ENCODE measurements at places on chromosomes 12 and 14.
A peak's percentile ranks its signal among the peaks of the same experiment; 100 is the strongest.

DNA sequence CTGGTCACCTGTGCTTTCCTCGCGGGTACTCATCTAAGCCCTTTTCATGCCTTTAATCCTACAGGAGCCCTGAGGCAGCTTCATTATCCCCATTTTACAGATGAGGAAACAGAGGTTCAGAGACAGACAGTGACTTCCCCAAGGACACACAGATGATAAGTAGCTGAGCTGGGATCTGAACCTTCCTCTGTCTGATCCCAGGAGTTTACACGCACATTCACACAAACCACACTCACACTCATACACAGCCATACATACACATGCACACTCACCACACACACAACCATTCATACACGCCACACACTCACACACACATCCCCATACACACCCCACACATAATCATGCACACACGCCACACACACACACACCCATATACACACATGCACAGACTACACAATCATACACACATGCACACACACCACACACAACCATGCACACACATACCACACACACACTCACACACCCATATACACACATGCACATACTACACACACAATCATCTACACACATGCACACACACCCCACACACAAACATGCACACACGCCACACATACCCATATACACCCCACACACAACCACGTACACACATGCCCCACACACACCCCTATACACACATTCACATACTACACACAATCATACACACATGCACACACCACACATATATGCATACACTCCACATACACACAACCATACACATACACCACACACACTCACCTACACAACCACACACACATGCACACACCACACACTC lies 2.7 kb downstream of the TMEM119 start:
- no peaks in the 10 kb centered on the region for H3K36me3 ChIP-seq
- H3K27me3 ChIP-seq = no peaks in the 10 kb centered on the region

GRCh38 chr12:119988472-119989360 lies at the start of gene BICDL1:
BICDL1 (plus strand) TSS chr12:119989236; CDS start chr12:119989869, 633 bp downstream.
- no peak within 1 kb of the TSS for H3K27ac ChIP-seq
- H3K27me3 ChIP-seq = peaks cover 60% of the 10 kb centered on the region
- H3K4me3 ChIP-seq = peak within 1 kb of the TSS; percentile 69
- DNase-seq = peak; percentile 66
- no peaks in the 10 kb centered on the region for H3K4me1 ChIP-seq

- peak overlapping the region; percentile 74 for H3K27ac ChIP-seq
- peak; percentile 74 for DNase-seq
- H3K4me1 ChIP-seq = peaks cover 18% of the 10 kb centered on the region
- no peak overlapping the region for H3K4me3 ChIP-seq
These were observed 942 bp downstream of the ZC2HC1C start for GRCh38 chr14:75070383-75070782.

- no peak overlapping the region for H3K4me3 ChIP-seq
- H3K4me1 ChIP-seq = peaks cover 14% of the 10 kb centered on the region
- no peak overlapping the region for H3K27ac ChIP-seq
- no peaks in the 10 kb centered on the region for H3K36me3 ChIP-seq
These were observed 73.9 kb downstream of the ANO4 start for GRCh38 chr12:100868487-100868886.

DNA sequence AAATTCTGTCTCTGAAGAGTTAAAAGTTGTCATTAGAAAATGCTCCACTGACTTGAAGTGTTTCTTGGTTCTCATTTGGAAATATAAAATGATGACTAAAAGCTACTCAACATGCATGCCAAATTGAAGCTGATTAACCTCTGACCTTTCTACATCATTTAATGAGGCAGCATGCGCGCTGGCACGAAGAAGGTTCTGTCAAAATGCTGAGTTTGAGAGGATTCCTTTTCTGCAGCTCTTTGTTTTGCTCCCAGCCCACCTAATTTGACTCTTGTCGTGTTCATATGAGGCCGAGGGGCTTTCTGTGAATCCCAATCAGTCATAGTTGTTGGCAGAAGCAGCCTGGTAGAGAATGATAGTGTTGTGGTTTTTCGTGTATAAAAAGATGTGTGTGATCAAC lies 153.4 kb downstream of the BRMS1L start:
- no peak overlapping the region for H3K27ac ChIP-seq
- H3K4me3 ChIP-seq = no peak overlapping the region
- H3K27me3 ChIP-seq = no peaks in the 10 kb centered on the region
- DNase-seq = no peak
- H3K36me3 ChIP-seq = no peaks in the 10 kb centered on the region

GRCh38 chr12:106079148-106079738 lies 59.5 kb downstream of the NUAK1 start:
- H3K4me3 ChIP-seq = no peak overlapping the region
- peaks cover 71% of the 10 kb centered on the region for H3K4me1 ChIP-seq
- H3K27me3 ChIP-seq = no peaks in the 10 kb centered on the region
- H3K36me3 ChIP-seq = peaks cover 14% of the 10 kb centered on the region
- no peak for DNase-seq

DNA sequence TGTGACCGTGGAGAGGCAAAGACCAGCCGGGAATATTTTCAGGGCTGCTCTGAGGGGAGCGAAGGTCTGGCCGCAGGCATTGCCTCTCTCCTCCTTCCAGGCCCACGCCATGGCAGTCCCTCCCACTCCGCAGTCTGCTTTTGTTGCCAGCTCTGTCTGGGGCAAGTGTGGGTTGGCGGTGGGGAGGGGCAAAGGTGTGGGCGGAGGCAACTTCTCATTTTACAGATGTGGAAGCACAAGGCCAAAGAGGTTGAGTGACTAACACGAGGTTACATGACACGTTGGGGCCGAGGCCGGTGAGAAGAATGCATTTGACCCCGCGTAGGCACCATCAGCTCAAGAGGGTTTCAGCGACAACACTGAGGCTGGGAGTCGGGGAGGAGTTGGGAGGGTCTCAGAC lies 6.1 kb upstream of the FAIM2 start:
- DNase-seq = no peak
- H3K4me3 ChIP-seq = no peak overlapping the region
- no peaks in the 10 kb centered on the region for H3K4me1 ChIP-seq
- no peaks in the 10 kb centered on the region for H3K36me3 ChIP-seq

GRCh38 chr12:26271024-26271423 lies 75.7 kb downstream of the SSPN start:
- H3K27ac ChIP-seq = no peak overlapping the region
- H3K27me3 ChIP-seq = no peaks in the 10 kb centered on the region
- H3K4me1 ChIP-seq = peaks cover 39% of the 10 kb centered on the region
- DNase-seq = peak; percentile 16
- no peak overlapping the region for H3K4me3 ChIP-seq
- no peaks in the 10 kb centered on the region for H3K36me3 ChIP-seq

DNA sequence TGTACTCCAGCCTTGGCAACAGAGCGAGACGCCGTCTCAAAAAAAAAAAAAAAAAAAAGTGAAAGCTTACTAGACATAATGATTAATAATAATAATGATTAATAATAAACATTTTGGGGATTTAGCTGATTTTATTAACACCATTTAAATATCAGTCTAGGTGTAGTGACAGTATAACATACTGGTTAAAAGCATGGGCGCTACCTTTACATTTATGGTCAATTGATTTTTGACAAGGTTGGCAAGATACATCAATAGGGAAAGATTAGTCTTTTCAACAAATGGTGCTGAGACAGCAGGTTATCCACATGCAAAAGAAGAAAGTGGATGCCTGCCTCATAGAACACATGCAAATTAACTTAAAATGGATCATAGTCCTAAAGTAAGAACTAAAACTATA lies 34.3 kb downstream of the TXNRD1 start:
- H3K27ac ChIP-seq = no peak overlapping the region
- H3K4me3 ChIP-seq = no peak overlapping the region
- DNase-seq = no peak
- no peaks in the 10 kb centered on the region for H3K27me3 ChIP-seq
- no peaks in the 10 kb centered on the region for H3K4me1 ChIP-seq

DNA sequence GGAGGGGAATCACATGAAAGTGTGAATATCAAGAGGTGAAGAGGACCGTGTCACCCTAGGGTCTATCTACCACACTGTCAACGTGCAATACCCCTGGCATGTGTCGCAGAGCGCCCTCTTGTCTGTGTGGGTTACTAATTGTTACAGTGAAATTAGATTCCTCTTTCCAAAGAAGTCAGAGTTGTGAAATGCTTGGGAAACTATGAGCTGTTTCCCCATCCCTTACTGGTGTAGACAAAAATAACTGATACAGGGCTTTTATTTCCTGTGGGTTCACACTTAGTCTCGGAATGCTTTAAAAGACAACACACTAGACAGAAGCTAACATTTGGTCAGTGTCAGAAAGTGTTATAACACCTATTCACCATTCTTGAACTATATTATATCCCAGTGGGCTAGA lies 597.3 kb downstream of the NRXN3 start:
- H3K27ac ChIP-seq = no peak overlapping the region
- no peaks in the 10 kb centered on the region for H3K36me3 ChIP-seq
- H3K4me3 ChIP-seq = no peak overlapping the region
- DNase-seq = no peak
- H3K27me3 ChIP-seq = no peaks in the 10 kb centered on the region

DNA sequence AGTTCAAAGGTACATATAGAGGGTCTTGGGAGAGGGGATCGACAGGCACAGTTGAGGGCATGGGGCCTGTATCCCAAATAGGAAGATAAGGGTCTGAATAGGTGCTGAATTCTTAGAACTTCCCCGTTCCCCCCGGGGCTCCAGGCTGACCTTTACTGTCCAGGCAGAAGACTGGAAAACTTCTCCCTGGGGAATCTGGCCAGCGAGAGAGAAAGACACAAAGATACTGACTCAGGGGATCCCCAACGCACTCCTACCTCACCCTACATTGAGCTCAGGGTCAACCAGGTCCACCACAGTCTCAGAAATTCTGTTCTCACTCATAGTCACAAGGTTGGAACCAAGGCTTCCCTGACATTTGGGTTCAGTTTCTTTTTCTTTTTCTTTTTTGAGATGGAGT lies 46.2 kb downstream of the ACACB start:
- no peak overlapping the region for H3K27ac ChIP-seq
- H3K4me3 ChIP-seq = no peak overlapping the region
- H3K36me3 ChIP-seq = no peaks in the 10 kb centered on the region
- no peaks in the 10 kb centered on the region for H3K27me3 ChIP-seq
- H3K4me1 ChIP-seq = no peaks in the 10 kb centered on the region

DNA sequence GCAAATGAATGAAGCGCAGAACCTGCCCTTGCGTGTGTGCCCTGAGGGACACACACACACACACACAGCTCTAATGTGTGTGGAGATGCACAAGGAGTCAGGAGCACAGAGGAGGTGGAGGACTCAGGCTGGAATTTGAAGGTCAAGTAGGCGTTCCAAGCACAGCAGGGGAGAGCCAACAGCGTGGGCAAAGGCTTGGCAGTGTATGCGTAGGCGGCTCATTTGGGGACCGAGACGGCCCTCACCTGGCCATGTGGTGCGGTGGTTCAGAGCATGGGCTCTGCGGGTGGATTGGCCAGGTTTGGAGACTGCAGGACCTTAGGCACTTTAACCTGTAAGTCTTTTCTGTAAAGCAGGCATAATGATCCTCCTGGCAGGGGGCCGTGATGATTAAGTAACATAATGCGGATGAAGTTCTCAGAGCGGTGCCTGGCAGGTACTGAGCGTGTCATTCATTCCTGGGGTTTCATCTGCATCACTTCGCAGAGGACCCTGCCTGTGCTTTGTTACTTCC lies 69.5 kb upstream of the SLC24A4 start:
- no peak overlapping the region for H3K4me3 ChIP-seq
- no peak for DNase-seq
- H3K27me3 ChIP-seq = peaks cover 65% of the 10 kb centered on the region

DNA sequence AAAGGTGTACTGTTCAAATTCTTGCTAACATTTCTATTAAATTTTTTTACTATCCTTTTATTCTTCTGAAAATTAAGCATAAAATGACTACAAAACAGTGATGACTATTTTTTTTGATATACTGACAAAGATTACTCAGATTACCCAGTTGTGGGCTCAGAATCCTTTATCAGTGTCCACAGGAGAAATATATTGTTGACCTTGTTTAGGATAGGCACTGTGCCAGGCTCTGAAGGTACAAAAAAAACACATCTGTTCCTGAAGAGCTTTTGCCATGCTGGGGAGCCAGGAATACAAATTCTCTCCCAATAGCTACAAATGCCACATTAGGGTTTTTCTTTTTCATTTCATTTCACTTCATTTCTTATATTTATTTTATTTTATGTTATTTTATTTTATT lies 26.9 kb upstream of the GCH1 start:
- no peak for DNase-seq
- no peaks in the 10 kb centered on the region for H3K4me1 ChIP-seq
- H3K27me3 ChIP-seq = no peaks in the 10 kb centered on the region
- no peak overlapping the region for H3K4me3 ChIP-seq
- no peaks in the 10 kb centered on the region for H3K36me3 ChIP-seq

DNA sequence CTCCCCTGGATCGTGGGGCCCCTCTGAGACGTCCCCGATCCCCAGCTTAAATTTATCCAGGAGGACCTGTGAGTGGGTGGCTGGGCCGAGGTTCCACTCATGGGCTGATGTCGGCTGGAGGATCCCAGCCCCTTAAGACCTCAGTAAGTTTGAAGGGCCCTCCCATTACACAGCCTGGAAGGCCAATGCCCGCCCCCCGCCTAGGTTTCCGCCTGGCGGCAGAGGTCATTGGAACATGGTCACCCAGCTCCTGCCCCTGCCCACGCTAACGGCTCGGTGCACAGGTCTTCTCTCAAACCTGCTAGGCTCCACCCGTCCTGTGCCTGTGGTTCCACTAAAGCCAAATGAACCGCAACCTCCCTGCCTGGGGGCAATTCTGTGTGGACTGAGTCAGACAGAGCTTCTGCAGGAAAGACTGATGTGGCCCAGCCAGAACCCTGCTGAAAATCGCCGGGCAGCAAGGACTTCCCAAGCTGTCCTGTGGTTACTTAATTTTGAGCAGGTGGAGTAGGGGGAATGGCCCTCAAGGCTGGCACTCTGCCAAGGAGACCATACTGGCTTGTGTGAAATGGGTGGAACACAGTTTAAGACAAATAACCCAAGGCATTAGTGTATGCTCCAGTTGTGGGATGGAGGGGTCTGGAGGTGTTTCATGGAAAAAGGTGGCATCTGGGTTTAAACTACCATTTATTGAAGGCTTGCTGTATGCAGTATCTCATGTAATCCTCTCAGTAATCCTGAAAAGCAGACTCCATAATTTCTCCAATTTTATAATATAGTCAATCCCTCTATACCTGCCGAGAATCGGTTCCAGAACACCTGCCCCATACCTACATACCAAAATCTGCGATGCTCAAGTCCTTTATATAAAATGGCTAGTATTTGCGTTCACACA lies 903 bp upstream of the NT5DC3 start:
- peak; percentile 90 for DNase-seq
- peaks cover 8% of the 10 kb centered on the region for H3K4me1 ChIP-seq
- no peak overlapping the region for H3K27ac ChIP-seq
- H3K36me3 ChIP-seq = no peaks in the 10 kb centered on the region

GRCh38 chr12:7608184-7608911 lies 57.4 kb downstream of the APOBEC1 start:
- DNase-seq = no peak
- H3K4me3 ChIP-seq = no peak overlapping the region
- H3K36me3 ChIP-seq = no peaks in the 10 kb centered on the region
- H3K27me3 ChIP-seq = no peaks in the 10 kb centered on the region
- H3K27ac ChIP-seq = no peak overlapping the region
- no peaks in the 10 kb centered on the region for H3K4me1 ChIP-seq

GRCh38 chr14:105325303-105325702 lies 10.8 kb downstream of the PACS2 start:
- peaks cover 2% of the 10 kb centered on the region for H3K4me1 ChIP-seq
- DNase-seq = no peak
- H3K27ac ChIP-seq = no peak overlapping the region
- H3K36me3 ChIP-seq = no peaks in the 10 kb centered on the region
- H3K4me3 ChIP-seq = no peak overlapping the region

- no peak overlapping the region for H3K27ac ChIP-seq
- H3K36me3 ChIP-seq = no peaks in the 10 kb centered on the region
- no peaks in the 10 kb centered on the region for H3K4me1 ChIP-seq
- H3K4me3 ChIP-seq = no peak overlapping the region
These were observed 58.3 kb downstream of the SMOC1 start for GRCh38 chr14:69937367-69938081.

Data from GM23248 (cell line).